Dorsolateral prefrontal cortex (tissue), 122 donors: ENCODE measurements at places on chromosomes 3 and 15.

GRCh38 chr3:16885593-16886302 is 993 bp downstream of the PLCL2 start:
- no peak for DNase-seq

GRCh38 chr15:96002890-96003859 is 327.3 kb upstream of the NR2F2 start:
- DNase-seq, result no peak

DNA sequence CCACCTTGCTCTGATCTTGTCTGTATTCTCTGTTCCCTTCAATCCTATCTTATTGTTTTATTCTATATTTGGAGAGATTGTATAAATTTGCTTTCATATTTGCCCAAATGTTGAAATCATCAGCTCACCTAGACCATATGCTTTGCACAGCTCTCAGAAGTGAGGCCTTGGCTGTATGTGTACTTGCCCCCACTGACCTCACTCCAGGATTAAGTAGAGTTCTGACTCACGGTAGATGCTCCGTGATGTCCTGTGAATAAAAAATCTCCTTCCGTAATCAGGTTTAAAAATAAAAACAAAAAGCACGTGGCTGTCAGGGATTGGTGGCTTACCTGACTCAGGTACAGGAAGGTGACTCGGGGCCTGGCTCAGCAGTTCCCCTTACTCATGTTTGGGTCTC is 162.2 kb downstream of the RYR3 start:
- DNase-seq, result no peak

DNA sequence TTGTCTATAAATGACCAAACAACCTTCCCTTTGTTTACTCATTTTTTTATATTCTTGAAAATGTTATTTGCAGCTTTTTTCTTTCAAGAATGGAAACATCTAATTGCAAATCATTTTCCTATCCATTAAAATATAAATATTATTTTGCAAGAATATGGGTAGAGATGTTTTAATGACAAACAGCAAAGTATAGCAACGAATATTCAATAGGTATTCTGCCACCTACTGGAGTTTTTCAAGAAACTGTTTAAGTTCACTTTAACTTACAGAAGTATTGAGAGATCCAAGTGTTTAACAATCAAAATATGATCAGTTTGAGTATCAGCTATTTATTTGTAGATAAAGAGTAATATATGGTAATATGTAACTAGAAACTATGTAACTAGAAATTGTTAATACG is 6.9 kb upstream of the EOGT start:
- DNase-seq, result no peak

DNA sequence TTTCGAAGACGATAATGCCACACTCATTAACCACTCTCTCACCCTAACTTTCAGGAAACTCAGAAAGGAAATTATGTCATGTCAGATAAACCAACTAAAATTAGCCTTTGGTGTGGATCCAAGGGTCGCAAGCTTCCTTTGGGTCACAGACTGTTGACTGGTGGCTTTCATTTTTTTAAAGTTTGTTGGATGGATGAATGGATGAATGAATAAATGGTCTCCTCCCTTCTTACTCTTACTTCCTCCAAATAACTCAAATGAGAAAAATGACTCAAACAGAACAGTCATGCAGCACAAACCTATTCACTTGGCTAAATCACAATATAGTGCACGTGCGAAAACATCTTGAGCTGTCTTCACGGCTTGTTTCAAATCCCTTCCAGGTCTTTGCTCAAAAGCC is 82.9 kb upstream of the HACD2 start:
- no peak for DNase-seq

DNA sequence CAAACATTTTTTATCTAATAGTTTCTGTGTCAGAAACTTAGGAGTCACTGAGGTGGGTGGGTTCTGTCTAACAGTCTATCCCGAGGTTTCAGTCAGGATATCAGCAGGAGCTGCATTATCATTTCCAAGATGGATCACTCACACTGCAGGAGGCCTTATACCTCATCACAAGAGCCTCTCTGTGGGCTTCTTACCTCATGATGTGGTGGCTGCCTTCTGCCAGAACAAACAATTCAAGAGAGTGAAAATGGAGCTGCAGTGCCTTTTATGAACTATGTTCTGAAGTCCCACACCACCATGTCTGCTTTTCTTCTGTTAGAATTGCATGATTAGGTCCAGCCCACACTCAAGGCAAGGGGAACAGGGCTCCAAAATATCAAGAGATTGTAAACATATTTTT is 27.9 kb downstream of the RFX7 start:
- no peak for DNase-seq

- DNase-seq, result no peak
Measured at GRCh38 chr3:32129832-32130231, 23.4 kb downstream of the GPD1L start.

- no peak for DNase-seq
Measured at GRCh38 chr3:31455524-31455923, 77.2 kb upstream of the STT3B start.

DNA sequence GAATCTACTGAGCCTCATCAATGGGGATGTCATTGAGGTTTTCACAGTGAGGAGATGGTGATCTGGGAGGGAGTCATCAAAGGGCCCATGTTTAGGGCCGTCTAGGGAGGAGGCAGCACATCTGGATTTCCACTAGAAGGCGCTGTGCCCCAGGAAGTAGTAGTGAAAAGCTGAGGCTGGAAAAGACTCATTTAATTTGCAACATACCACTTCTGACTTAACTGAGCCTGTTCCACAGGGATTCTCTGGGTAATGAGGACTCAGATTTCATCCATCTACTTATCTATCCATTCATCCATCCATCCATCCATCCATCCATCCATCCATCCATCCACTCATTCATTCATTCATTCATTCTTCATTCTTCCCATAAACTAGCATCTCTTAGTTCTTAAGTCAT is 17.4 kb upstream of the SHF start:
- peak; percentile 61 for DNase-seq

DNA sequence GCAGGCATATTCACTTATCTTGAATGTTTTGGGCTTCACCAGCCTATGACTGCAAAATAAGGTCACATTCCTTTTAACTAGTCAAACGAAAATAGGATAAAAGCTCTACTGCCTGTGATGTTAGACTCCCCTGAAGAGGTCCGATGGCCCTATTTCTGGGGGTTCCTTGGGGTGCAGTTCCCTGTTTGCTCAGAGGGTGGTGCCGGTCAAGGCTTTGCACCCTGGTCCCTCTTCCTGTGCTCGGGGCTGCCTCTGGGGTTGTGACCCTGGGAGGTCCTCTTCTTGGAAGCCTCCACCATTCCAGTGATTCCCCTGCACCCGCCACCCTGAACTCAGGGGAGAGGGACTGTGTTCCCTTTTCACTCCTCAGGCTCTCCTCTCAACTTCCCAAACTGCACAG is 86.7 kb upstream of the ANKRD34C start:
- no peak for DNase-seq

- DNase-seq, result no peak
Measured at GRCh38 chr3:249587-250262, 53.2 kb downstream of the CHL1 start.

- no peak for DNase-seq
Measured at GRCh38 chr15:70276401-70276800, 178.7 kb upstream of the TLE3 start.

DNA sequence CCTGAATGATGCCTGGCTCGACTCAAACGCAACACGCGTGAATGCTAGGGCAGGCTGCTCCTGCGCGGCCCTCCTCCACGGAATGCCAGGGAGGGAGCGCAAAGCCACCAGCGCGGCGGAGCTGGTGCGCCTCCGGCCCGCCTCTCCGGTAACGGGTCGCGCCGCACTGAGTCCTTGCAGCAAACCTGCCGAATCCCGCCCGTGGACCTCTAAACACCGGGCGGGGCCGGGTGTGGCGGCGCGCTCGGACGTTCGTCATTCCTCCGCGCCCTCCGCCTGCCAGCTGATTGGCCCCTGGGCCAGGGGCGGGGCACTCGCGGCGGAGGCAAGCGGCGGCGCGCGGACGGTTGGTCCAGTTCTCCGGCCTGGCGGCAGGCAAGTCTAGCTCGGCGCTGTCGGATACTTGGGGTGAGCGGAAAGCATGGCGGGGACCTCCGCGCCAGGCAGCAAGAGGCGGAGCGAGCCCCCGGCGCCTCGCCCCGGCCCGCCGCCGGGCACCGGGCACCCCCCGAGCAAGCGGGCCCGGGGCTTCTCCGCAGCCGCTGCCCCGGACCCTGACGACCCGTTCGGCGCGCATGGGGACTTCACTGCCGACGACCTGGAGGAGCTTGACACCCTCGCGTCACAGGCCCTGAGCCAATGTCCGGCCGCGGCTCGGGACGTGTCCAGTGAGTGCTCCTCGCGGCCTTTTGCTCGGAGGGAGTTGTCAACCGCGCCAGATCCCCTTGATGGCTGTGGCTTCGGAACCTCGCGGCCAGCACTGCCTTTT is at the start of gene ATRIP:
ATRIP (plus strand) TSS at position 313 of the 769 bp plus-strand sequence; CDS start at position 422, 109 bp downstream.
- DNase-seq, result peak; percentile 91

DNA sequence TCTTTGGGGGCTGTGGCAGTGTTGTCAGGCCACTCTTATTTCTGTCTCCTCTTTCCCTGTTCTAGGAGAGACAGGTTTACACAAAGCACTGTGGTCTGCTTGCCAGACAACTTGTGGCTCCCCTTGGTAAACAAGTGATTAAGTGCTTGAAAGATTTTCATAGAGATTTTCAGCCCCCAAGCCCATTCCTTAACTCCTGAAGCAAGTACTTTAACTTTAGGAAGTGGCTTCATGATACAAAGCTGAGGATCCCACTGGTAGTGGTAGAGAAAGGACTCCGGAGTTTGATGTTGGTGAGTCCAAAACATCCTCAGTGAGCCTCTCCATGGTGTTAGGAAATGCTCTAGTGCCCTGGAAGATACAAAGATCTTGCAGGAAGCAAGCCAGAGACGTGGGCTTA is 12.0 kb downstream of the ZBTB38 start:
- no peak for DNase-seq

GRCh38 chr3:140830391-140830790 is 111.2 kb upstream of the SLC25A36 start:
- DNase-seq, result no peak

GRCh38 chr3:127738192-127738840 is 65.6 kb downstream of the ABTB1 start:
- no peak for DNase-seq

DNA sequence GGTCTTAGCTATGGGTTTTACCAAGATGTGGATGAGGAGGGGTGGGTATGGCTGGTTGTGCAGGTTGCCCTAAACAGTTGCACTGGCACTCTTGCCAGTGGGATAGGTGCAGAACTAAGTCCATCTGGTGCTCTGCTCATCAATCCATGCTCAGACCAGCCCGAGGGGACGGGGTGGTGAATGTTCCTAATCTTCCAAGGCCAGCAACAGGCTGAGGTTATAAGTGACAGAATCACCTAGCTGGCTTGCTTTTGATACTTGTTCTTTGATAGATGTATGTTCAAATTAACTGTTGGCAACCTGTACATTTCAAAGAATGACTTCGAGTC is 53.5 kb upstream of the CCR2 start:
- DNase-seq, result no peak

DNA sequence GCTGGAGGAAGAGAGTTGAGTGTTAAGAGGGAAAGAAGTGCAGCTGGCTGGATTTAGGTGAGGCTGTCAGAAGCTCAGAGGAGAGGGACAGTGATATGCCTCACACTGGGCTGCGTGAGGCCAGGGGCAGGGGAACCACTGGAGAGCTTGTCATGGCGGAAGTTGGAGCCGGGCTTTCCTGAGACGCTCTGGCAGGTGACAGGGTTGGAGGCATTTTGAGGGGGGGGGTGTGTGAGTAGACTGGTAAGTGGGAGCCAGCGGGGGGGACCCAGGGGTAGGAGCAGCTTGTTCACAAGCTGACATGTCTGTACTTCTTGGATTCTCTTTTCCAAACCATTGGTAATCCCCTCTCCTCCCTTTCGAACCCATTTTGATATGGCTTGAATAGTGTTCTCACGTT is 331.5 kb upstream of the RGMA start:
- DNase-seq, result no peak

DNA sequence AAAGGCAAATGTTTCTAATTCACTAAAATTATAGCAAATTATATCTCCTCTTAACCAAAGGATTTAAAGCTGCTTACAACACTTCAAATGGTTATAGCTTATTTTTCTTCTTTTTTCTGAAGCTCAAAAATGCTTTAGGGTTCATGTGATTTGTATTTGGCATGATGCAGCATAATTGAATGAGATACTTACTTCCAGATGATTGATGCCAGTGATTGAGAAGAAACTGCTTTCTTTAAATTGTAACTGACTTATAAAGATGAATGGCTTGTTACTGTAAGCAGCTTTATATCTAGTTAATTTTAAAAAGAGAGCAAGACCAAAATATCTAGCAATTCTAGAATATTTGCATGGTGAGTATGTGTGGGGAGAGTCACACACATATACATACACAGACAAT is 270.7 kb upstream of the THRB start:
- no peak for DNase-seq

DNA sequence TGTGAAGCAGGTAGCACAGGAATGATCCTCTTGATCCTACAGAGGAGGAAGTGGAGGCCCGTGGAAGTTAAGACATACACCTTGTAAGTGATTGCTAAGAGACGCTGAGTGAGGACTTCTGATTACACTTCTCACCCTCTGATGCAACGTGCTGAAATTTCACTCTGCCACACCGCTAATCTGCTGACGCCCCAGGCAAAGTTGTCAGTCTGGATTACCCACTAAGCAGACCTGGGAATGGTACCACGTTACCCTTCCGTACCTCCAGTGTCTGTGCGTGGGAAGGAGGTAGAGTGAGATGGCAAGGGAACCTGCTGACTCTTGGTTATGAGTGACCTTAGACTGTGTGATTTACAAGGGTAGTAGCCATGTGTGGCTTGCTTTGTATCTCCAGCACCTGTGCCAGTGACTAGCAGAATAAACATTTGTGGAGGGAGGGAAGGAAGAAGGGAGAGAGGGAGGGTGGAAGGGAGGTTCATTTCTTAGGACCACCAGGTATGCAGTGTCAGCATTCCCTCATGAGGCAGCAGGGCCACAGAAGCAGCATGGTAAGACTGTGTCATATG is 115.0 kb downstream of the ALDH1A2 start:
- DNase-seq, result no peak

DNA sequence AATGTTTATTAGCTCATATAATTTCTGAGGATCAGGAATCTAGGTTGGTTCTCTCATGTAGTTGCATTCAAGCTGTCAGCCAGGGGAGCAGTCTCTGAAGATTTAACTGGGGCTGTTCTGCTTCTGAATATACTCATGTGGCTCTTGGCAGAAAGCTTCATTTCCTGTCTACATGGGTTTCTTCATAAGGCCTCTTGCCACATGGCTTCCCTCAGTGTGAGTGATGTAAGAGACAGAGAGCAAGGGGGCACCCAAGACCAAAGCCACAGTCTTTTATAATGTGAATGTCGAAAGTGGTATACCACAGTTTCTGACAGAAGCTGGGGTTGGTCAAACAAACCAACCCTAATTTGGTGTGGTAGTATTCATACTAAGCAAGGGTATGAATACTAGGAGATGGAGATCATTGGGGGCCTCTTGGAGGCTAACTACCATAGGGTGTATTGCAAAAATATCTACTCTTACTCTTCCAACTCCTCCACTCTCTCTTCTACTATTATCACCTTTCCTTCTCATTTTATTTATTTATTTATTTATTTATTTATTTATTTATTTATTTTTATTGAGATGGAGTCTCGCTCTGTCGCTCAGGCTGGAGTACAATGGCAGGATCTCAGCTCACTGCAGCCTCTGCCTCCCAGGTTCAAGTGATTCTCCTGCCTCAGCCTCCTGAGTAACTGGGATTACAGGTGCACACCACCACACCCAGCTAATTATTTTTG is 123.8 kb downstream of the B3GALNT1 start:
- DNase-seq, result no peak

GRCh38 chr3:186917512-186918312 is 12.6 kb upstream of the ST6GAL1 start:
- DNase-seq, result no peak

- DNase-seq, result no peak
Measured at GRCh38 chr3:2896308-2896939, 213.8 kb downstream of the IL5RA start.
